Left lung (tissue), 14 donors: ENCODE measurements at places on chromosomes 5 and 9. TPM values are rescaled to one million over a fixed set of nuclear protein-coding genes. Genes with fewer than 3 reads are reported as not detected.

The PCDHGA10 gene
- 3.9 TPM for total RNA-seq

The CNTNAP3B gene
- total RNA-seq, result 3.4 TPM

DNA sequence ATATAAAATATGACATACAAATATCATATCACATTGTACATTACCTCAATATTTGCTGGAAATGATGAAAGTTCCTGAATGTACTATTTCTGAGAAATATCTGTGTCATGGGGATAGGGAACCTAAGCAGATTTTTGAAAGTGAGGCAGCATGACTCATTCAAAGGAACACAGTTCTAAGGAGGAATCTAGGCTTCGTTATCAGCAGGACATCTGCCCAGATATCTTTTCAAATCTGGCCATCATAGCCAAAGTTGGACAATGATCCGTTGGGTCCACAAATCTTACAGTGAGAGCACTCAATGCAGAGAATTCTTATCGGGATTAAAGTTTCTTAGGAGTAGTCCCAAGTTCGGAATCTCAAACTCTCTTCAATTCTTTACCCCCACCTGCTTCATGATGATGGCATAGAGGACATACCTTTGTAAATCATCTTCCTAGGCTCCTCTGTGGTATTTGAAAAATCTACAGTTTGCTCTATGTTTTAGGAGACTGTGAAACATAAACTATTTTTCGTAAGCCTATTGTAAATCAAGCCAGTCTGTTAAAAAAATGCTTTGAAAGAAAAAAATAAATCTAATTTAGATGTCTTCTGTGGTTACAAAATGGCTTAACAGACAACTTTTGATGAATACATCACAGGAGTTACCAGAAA, 29.4 kb upstream of the ALDH1A1 start:
- H3K36me3 ChIP-seq, result no peaks in the 10 kb centered on the region
- H3K27me3 ChIP-seq, result no peaks in the 10 kb centered on the region
- no peak for DNase-seq
- H3K4me3 ChIP-seq, result no peak overlapping the region
- H3K4me1 ChIP-seq, result peaks cover 7% of the 10 kb centered on the region

GRCh38 chr5:154214371-154215106, 24.0 kb downstream of the GALNT10 start:
- no peak overlapping the region for H3K27ac ChIP-seq
- no peaks in the 10 kb centered on the region for H3K27me3 ChIP-seq
- no peak for DNase-seq
- H3K4me1 ChIP-seq, result no peaks in the 10 kb centered on the region
